T-cell (primary cell): ENCODE measurements at places on chromosomes 6 and 20. TPM values are rescaled to one million over a fixed set of nuclear protein-coding genes. Genes with fewer than 3 reads are reported as not detected.

The TMC2 gene
- total RNA-seq = not detected

The ECT2L gene
- total RNA-seq = 0.06 TPM

DNA sequence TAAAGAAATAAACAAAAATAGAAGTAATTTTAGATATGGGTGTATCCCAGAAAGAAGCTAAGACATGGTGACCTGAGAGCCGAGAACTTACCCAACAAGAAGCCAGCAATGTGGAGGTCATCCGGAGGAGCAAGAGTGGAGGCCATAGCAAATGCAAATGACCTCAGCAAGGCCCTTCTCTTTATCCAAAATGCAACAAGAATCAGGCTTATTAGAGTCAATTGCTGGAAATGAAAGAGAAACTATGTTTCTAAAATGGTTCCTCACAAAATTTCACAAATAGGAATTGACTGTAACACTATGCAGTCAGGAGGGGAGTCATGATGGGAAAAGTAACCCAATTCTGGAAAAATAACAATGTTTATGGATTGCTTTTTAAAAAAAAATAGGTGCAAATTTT is 90.4 kb downstream of the TNFAIP3 start:
- no peak for DNase-seq

DNA sequence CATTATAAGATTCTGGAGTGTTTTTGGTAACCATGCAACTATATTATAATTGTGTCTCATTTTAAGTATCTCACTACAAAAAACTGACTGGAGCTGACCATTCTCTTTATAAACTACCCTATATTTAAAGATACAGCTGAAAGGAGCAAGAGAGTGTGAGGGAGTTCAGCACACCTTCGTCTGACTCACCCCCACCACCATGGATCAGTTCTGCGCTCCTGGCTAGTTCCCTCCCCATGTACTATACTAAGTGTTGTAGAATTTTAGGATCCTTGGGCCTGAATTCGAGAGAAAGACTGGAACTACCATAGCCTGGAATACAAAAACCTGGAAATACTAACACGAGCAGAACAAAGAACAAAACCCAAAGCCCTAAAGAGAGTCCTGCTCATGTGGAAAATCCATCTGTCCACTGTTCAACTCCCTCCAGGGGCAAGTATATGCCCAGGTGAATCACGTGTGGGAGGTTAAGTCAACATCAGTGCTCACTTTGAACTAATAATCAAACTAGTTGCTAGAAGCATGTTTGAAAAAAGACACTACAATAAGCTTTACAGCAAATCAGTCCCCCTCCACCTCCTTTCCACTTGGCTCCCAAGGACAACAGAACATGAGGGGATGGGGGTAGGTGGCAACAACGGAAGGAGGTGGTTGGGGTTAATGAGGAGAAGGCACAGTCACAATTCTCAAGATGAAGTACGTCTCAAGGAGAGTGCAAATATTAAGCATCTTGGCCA is 46.8 kb downstream of the ELOVL5 start:
- no peak for DNase-seq

The IRF4 gene
- total RNA-seq = 28.4 TPM

DNA sequence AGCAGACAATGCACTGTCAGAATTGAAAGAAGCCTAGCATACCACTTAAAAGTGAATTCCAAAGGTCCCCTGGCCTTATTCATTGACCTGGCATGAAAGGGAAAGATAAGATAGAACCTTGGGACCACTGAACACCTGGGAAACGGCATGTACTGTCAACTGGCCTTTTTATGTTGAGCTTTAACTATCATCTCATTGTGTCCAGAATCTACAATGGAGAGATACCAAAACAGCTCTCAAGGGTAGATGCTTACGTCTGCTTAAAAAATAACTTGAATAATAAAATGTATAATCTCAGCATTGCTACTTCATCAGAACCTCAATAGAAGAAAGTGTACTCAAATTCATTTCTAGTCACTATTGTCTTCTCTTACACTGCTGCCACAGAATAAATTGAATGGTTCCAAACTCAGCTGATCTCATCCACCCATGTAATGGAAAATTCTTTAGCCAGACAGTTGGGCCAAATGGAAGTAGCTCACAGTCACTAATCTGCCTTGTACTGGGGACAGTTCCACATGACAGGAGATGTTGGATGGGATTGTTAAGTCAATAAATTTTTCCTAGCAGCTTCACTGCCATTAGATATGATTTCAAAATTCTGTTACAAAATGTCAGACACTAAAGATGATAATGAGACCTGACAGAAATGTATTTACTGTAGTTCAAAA is 93.8 kb downstream of the MLIP start:
- DNase-seq = no peak

The BPIFB4 gene
- total RNA-seq = not detected

- DNase-seq = no peak
Observed at GRCh38 chr6:164825386-164825785, 484.0 kb downstream of the C6orf118 start.

DNA sequence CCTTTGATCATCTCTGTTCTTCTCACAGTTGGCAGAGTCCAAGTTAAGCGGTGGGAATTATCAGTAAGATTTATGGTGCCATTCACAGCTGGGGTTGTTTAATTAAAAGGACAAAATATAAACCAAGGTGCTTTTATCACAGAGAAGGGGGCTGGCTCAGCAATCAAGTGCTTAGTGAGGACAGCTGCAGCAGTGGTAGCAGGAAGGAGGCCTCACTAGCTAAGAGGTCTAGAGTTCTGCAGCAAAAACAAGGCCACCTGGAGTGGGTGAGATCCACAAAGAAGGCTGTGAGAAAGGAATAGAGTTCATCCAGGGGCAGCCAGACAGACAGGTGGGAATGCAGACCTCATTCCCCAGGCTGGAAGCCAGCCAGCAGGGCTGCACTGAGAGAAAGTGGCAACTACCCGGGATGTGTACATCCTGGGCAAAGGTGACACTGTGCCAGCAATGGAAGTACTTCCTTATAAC is 37.1 kb downstream of the PIGU start:
- DNase-seq = no peak
